ENCODE measurements at places on chromosomes 13 and 19.

DNA sequence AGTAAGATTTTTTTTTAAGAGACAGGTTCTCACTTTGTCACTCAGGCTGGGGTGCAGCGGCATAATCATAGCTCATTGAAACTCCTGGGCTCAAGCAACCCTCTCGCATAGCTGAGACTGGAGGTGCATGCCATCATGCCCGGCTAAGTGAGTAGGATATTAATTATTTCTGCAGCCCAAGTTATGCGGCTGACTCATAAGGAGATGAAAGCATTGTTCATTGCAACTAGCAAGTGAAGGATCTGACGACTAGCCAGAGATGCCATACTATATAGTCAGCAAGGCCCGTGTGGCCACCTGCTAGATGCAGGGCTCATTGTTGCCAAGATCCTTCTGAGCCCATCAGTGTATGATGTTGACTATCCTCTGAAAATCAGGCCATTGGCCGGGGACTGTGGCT lies 45.2 kb downstream of the ABCC4 start:
- DNase-seq = no peak

DNA sequence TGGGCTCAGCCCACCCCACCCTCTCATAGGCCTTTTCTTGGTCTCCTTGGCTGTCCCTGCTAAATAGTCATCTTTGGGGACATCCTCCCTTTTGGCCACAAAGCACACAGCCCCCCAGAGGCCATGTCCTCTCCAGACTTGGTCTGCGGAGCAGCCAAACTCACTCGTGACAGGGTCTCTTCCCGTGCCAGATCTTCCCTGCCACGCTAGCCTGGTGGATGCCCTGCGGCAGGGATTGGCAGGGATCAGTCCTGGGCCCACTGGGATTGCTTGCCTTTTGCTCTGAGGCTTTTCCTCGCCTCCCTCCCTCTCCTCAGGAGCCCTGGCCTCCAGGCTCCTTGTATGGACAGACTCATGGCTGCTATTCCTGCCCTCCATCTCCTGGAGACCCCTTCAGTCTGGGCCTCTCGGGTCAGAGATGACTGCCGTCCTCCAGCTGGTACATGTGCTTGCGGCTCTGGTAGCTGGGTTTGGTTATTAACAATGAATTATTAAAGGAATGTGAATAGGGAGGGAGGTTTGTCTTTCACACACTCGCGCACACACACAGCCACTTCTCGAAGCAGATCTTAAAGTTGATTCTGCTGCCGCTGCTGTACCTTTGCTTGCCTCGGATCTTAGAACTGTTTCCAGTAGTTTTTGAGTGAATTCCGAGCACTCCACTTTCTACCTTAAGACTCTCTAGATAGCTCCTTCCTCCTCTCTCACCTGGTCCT lies 45.1 kb downstream of the NFIX start:
- DNase-seq = no peak

GRCh38 chr19:13396250-13397080 lies 109.8 kb downstream of the CACNA1A start:
- no peak for DNase-seq

DNA sequence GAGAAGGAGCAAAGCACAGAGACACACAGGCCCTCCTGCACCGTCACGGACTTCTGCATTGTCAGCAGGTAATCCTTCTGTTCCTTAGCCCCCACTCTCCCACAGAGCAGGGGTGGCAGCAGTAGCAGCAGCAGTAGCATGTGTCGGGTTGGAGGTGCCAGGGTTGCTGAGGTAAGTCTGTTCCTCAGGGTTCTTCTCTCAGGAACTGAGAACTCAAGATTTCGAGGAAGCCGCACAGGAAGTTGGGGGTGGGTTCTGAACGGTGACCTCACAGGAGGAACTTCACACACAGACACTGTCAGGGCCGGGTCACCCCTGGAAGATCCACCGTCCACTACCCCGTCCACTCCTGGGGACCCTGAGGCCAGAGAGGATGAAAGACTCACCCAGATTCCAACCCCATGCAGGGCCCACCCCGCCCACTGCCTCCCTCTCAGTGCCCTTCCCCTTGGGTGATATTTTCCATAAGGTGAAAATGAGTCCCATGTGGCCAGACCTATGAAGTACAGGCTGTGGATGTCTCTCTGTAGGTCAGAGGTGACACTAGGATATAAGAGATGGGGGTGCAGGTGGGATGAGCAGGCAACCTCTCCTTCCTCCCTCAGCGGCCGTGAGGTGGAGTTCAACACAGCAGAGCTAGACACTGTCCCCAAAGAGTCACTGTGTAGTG lies at the start of gene SIGLEC12:
SIGLEC12 (minus strand) TSS at position 207 of the 670 bp plus-strand sequence; CDS start at position 140, 67 bp downstream.
- DNase-seq = no peak

- peak; percentile 32 for DNase-seq
These were observed 60.5 kb downstream of the MAP4K1 start for GRCh38 chr19:38557205-38557799.

- peak; percentile 99 for DNase-seq
These were observed at the start of gene POLD1 for GRCh38 chr19:50383852-50384684. Gene POLD1 (plus strand): TSS chr19:50384347. CDS start chr19:50398852, 14,505 bp downstream.

- no peak for DNase-seq
These were observed 2.0 kb downstream of the CAMSAP3 start for GRCh38 chr19:7597689-7598088.

- no peak for DNase-seq
These were observed 4.9 kb upstream of the POU4F1 start for GRCh38 chr13:78608252-78608687.

DNA sequence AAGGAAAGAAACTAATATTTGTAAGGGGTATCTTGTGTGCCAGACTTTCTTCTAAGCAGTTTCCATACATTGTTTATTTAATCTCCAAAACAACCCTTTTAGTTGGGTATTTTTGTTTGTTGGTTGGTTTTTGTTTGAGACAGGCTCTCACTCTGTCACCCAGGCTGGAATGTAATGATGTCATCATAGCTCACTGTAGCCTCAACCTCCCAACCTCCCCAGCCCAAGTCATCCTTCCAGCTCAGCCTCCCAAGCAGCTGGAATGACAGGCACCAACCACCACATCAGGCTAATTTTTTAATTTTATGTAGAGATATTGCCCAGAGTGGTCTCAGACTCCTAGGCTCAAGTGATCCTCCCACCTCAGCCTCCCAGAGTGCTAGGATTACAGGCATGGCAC lies 41.2 kb upstream of the LSM14A start:
- DNase-seq = no peak

DNA sequence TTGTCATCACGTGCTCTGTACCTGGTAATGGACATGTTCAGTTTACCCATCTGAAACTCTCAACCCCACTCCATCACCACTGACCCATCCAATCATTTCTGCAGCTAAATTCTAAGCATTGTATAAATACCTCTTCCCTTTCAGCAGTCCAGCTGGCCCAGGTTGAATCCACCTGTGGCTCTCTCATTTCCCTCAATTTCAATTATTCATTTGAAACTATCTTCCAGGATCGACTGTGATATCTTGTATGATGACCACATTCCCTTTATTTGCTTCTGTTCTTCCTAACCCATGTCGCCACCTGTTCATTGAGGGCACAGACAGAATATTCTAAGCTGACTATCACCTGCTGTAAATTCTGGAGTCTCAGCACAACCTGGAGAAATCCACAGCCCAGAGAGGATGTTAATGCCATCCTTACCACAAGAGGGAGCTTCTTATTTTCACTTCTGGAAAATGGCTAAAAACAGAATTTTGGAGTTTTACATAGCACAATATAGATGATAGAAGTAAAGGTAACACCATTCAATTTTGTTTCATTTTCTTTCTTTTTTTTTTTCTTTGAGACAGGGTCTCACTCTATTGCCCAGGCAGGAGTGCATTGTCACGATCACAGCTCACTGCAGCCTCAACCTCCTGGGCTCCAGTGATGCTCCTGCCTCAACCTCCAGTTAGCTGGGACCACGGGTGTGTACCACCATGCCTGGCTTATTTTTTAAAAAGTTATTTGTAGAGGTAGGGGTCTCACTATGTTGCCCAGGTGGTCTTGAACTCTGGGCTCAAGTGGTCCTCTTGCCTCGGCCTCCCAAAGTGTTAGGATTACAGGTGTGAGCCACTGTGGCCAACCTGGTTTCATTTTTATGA lies 38.6 kb downstream of the ZNF823 start:
- DNase-seq = no peak

DNA sequence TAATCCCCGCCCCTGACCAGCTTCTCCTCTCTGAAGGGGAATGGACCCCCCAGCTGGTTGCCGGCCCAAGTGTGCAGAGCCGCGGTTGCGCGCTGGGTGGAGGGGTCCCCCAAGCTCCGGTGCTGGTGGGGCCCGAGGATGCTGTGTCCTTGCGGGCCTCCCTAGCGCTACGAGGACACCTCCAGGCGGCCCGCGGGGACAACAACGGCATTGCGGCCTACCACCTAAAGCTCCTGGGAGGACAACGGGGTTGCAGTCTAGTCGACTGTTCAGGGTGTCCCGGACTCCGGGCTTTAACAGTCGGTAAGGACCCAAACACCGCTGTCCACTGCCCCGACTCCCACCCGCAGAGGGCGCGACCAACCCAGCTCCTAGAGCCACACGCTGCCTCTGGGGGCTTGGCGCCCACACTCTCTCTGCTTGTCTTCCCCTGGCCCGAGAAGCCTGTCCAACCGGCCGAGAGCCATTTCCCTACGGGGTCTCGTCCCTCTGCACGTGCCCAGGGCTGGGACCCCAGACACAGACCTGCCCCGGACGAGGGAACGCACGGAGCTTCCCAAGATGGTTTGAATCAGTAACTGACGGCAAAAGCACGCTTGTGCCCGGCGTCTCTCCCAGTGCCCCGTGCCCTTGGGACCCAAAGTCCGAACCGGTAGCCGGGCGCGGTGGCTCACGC lies 927 bp upstream of the SDHAF1 start:
- no peak for DNase-seq

DNA sequence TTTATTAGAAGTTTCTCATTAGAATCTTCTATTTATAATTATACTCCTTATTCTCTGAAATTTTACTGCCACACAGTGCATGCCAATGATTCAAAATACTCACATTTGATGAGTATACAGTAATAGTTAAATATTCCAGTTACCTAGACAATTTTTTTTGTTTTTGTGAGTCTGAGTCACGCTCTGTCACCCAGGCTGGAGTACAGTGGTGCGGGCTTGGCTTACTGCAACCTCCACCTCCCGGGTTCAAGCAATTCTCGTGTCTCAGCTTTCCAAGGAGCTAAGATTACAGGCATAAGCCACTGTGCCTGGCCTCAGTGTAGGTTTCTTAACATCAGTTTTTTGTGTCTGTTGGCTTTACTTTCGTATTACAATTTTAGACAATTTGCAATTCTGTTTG lies 87.1 kb downstream of the ZNF486 start:
- no peak for DNase-seq

DNA sequence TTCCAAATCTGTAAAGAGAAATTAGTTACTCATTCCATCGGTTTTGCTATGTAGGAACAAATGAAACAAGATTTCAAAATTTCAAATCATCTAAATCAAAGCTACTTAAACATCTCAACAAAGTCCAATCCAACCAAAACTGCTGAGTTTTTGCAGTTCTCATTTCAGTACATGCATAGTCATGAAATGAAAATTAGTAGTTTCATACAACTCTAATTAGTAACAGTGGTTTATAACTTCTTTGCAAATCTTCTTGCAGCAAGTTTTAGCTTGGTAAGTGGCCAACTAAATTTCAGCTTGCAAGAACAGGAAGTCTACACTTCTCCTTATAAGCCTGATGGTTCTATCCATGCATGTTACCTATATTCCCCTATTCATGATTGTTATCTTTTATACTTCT lies 75.6 kb downstream of the SPRY2 start:
- no peak for DNase-seq

- peak; percentile 62 for DNase-seq
These were observed 590 bp upstream of the LGI4 start for GRCh38 chr19:35135389-35135909.

DNA sequence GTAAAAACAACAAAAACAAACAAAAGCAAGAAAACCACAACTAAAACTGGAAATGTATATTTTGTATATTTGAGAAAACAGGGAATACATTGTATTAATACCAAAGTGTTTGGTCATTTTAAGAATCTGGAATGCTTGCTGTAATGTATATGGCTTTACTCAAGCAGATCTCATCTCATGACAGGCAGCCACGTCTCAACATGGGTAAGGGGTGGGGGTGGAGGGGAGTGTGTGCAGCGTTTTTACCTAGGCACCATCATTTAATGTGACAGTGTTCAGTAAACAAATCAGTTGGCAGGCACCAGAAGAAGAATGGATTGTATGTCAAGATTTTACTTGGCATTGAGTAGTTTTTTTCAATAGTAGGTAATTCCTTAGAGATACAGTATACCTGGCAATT lies 17.1 kb downstream of the KLF5 start:
- no peak for DNase-seq

DNA sequence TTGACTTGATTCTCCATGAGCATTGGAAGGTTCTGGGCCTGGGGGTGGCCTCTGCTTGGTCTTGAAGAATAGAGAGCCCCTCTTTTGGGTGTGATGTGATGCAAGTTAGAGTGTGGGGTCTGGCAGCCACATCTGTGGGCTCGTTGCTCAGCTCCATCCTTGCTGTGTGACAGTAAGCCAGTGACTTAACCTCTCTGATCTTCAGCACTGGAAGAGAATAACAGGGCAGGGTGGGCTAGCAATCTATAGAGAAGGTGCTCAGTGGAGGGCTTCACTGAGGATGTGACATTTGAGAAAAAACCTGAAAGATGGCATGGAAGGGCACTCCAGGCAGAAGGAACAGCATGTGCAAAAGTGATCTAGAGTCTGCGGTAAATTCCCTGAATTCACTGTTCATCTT lies 28.2 kb downstream of the CELF5 start:
- DNase-seq = no peak

- DNase-seq = no peak
These were observed 2.8 kb downstream of the CHST8 start for GRCh38 chr19:33624586-33624985.

DNA sequence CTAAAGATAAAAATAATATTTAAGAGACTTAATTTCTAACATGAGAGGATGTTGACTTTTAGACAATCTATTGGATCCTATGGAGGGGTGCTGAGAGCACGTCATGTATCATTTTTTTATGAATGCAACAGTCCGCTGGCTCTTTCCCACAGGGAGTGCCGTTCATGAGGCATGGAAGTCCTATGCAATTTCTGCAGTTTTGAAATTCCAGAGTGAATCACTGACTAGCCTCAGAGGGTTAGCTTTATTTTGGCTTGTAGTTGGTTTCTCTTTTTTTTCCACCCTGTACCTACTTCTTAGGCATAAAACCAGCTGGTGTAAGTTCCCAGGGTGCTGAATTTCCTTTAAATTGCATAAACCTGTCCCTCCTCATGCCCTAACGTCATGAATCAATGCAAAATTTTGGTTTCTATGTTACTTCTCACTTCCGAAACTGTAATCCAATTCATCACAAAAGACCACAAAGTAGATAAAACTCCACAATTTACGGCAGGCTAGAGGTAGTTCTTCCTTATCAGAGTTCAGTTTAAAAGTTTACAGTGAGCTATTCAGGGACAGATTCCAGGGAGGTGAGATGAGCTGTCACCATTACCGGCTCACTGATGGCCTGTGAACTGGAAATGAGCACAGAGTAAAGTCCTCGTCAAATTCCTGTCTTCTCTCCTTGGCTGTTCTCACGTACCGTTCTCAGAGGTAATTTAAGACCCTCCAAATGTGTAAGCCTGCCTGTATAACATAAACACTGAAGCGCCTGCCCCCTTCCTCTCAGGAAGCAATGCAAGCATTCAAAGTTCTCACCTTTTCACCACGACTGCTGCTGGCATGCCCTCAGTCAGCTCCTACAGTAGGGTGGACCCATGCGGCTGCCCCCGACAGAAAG lies 216.6 kb upstream of the SLC10A2 start:
- no peak for DNase-seq

GRCh38 chr13:112705286-112705685 lies 15.4 kb downstream of the ATP11A start:
- DNase-seq = no peak
